ENCODE measurements at places on chromosomes 1 and 21.
A peak's percentile ranks its signal among the peaks of the same experiment; 100 is the strongest.

DNA sequence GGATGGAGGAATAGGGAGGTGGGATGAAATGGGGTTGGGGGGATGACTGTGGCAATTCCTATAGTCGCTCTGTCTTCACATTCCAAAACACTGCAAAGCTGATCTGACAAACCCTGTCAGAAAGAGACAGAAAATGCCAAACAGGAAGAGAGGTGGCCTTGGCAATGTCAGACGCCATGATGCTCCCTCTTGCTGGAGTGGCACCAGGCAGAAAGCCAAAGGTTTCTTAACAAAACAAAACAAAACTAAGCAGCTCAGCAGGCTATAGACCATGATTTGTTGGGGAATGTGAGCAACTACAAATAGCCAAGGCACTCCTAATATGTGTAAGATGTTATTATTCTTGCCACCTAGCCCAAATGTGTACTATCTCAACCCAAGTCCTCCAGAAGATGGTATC is 42.9 kb upstream of the PLA2G2C start:
- DNase-seq = no peak

DNA sequence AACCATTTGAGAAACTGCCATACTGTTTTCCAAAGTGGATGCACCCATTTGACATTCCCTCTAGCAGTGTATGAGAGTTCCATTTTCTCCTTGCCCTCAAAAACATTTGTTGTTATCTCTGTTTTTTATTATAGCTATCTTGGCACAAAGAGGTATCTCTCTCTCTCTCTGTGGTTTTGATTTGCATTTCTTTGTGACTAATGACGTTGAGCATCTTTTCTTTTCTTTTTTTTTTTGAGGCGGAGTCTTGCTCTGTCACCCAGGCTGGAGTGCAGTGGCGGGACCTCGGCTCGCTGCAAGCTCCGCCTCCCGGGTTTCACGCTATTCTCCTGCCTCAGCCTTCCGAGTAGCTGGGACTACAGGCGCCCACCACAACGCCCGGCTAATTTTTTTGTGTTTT is 17.4 kb upstream of the ZMYM6 start:
- DNase-seq = peak; percentile 79

- no peak for DNase-seq
Observed at GRCh38 chr1:241715435-241715834, 63.4 kb downstream of the WDR64 start.

GRCh38 chr1:58768971-58769808 is 14.7 kb downstream of the JUN start:
- DNase-seq = peak; percentile 73

DNA sequence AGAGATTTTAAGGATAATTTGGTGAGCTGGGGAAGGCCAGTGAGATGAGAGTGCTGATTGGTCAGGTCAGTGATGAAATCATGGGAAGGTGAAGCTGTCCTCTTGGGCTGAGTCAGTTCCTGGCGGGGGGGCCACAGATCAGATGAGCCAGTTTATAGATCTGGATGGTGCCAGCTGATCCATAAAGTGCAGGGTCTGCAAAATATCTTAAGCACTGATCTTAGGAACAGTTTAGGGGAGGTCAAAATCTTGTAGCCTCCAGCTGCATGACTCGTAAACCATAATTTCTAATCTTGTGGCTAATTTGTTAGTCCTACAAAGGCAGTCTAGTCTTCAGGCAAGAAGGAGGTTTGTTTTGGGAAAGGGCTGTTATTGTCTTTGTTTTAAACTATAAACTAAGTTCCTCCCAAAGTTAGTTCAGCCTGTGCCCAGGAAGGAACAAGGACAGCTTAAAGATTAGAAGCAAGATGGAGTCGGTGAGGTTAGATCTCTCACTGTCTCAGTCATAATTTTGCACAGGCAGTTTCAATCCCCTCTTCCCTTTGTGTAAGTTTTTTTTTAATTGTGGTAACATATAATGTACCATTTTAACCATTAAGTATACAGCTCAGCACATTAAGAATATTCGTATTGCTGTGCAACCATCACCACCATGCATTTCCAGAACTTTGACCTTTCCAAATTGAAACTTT is 39.4 kb downstream of the PTAFR start:
- DNase-seq = peak; percentile 54

GRCh38 chr1:5811419-5811818 is 180.8 kb downstream of the NPHP4 start:
- DNase-seq = no peak

DNA sequence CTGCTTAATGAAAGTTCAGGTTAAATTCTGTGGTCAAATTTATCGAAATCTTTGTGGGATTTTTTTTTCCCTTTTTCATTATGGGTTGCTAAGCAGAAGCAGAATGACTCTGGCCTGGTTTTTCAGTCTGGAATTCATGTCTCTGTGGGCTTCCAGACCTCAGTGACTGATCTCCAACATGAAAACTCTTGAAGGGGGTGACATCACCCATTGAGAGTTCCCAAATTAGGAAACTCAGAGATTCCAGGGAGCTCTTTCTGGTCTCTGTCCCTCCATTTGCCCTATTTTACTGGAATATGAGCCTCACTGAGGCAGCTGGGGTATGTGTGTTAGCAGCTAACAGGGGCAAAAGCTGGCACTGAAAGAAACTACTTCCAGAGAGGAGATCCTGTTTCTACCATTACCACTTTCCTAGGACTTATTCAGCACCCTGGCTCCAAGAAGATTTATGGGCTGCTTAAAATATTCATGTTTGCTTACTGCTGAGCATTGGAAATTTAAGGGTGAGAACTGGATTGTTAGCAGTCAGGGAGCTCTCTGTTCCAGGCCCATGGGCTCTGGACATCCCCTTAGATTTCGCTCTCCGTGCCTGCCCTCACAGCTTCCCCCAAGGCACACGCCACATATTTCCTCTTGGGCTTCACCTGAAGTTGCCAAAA is 203.4 kb upstream of the SPAG17 start:
- no peak for DNase-seq

DNA sequence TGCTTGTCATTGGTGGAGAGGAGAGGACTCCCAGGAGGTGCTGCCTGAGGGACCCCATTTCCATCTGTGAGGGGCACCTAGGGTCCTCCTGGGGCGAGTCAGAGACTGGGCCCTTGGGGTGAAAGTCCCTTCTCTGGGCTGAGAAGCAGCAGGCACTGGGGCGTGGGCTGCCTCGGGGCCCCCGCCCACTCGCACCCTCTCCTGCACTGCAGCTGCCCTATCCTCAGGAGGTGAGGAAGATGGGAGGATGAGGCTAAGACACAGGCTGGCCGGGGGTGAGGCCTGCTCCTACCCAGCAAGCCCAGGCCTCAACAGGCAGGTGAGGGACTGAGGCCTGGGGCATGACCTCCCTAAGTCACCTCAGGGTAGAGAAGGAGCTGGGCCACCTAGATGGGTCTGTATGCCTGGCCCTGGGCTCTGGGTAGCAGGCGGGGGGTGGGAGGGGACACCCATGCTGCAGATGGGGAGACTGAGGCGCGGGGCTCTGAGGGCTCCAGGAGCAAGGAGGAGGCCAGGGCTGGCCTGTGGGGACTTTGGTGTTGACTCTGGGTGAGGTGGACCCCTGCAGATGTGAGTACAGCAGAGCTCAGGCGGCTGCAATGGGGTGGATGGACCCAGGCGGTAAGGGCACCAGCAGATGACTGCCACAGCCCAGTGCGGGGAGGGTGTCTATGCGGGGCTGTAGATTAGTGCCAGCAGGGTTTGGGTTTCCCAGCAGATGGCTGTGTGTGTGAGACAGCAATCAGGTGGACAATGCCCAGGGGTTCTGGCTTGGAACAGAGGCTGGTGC is 10.4 kb upstream of the ZNF669 start:
- no peak for DNase-seq

DNA sequence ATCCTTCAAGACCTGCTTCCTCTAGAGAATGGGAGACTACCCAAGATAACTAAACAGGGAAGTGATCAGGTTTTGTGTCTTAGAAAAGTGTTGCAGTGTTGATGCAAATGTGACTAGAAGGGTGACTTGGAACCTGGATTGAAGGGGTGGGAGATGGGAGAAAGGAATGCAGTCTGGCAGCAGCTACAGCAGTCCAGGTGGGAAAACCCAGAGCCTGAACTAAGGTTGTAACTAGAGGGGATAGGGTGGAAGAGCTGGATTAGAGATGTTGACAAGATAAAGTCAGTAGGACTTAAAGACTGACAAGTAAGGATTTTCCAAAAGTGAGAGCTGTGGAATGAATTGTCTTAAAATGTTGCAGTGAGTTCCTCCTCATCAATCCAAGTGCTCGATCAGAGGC is 7.1 kb upstream of the SHISA4 start:
- no peak for DNase-seq

DNA sequence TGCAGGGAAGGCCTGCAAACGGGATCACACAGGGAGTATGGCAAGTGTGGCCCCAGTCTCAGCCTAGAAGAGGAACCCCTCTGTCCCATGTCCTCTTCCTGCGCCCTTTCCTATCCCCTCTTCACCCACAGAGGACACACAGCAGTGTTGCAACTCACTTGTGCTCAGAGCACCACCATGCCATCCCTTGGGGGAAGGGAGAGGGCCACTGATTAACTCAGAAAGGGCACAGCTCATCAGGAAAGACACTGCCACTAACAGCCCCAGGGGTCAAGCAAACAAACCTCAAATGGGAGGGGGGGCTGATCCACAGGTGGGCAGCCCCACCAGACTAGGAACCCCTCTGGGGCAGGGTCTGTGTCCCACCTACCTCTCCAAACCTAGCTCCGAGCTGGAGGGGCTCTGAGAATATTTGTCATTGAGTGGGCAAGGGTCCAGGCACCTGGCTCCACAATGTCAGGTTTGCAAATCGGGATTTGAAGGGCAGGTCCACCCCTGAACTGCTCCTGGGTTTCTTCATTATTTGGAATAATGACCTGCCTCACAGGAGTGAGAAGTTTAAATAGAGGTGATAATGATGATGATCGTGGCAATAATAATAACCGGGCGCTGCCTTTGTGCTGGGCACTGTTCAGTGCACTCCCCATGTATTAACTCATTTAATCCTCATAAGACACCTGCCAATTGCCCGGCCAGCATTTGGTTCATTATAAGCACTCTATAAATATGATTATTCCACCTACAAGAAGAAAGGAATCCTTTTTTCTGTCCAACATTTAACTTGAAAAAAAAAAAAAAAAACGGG is 1.0 kb downstream of the ALDH4A1 start:
- no peak for DNase-seq

DNA sequence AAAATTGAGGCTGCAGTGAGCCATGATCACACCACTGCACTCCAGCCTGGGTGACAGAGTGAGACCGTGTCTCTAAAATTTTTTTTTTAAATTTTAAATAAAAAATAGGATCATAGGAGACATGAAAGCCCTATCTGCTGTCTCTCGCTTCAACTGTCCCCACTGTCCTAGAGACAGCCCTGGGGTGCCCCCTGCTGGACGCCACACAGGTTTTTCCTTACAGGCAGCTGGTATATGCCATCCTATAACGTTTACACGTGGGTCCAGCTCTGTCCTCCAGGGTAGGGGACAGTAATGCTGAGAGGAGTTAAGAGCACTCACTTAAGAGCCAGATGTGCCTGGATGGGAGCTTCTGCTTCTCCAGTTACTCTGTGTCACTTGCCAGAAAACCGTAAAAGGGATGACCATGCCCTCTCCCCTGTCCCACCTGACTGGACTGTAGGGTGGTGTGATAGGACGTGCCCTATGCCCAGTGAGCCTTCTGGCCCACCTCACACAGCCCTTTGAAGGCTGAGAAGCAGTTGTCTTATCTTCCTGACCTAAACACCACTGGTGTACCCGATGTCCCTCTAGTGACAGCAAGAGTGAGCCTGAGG is 8.5 kb downstream of the FBXO2 start:
- peak; percentile 75 for DNase-seq

- no peak for DNase-seq
Observed at GRCh38 chr1:23928789-23929188, 15.6 kb upstream of the CNR2 start.

DNA sequence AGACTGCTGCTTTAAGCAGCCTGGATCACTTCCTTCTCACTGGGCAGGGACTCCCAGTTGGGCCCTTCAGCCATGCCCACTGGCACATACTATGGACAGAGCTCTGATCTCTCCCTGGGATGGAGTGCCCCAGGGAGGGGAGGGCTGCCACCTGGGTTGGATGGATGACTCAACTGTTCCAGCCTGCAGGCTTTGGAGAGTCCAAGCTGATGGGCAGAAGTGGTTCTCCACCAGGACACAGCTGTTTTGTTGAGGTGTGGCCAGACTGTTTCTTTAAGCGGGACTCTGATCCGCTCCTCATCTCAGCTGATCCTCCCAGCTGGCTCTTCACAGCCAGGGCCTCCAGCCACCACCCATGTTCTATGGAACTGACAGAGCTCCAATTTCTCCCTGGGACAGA is 166.9 kb downstream of the MAGI3 start:
- no peak for DNase-seq

DNA sequence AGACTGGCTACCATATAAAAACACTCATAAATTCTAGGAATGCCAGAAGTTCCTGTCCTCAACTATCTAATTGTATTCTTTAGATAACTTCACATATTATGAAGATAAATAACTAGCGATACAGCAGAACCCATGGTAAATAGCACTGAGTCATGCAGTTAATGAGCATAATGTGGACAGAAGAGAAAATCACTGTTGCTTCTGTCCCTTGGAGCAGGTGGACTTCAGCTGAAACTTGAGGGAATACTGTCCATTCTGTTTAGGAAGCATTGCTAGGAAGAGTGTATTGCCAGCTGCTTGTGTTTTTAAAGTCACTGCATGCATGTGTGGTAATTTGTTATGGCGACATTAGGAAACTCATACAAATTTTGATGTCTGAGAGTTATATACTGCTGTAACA is 854.4 kb downstream of the LTN1 start:
- peak; percentile 92 for DNase-seq

DNA sequence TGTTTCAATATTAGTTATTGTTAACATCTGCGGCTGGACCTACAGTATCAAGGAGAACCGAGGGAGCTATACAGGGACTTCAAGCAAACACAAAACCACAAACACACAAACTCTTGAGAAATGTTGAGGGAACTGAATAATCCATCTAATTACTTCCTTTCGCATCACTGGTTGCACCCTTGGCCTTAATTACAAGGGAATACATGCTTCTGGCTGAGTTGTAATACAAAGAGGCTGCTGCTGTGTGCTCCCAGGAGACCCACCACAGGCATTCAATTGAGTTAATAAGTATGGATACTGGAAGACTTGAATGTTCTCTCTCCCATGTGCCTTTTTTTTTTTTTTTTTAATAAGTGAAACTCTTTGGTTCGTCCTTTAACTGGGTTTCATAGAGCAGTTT is 16.8 kb upstream of the SMYD2 start:
- peak; percentile 26 for DNase-seq

All from EH (cell line).